ENCODE measurements at places on chromosomes 7 and 10.

- DNase-seq, result peak; percentile 18
Measured at GRCh38 chr10:62818426-62819011, 2.4 kb upstream of the EGR2 start.

- DNase-seq, result no peak
Measured at GRCh38 chr10:326350-326749, 191.1 kb downstream of the ZMYND11 start.

DNA sequence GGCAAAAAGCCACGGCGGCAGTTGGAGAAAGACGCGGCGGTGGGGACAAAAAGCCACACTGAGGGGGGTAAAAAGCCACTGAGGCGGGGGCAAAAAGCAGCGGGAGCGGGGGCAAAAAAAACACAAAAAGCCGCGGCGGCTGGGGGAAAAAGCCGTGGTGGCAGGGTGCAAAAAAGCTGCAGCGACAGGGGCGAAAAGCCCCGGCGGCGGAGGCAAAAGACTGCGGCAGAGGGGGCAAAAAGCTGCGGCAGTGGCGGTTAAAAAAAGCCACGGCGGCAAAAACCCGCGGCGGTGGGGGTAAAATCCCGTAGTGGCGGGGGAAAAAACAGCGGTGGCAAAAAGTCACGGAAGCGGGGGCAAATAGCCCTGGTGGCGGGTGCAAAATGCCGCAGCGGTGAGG lies 527.3 kb downstream of the ZNF33B start:
- no peak for DNase-seq

DNA sequence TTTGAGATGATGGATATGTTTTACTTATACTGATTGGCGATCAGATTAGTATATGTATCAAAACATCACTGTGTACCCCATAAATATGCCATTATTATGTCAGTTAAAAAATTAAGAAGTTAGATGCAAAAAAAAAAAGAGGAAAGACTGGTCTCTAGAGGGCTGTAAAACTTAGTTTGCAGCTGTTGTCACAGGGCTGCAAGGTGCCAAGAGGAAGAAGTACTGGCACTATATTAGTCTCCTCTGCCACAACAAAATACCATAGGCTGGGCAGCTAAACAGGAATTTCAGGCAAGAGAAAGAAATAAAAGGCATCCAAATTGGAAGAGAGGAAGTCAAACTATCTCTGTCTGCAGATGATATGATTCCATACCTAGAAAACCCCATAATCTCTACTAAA lies 177.8 kb upstream of the PLPP4 start:
- DNase-seq, result no peak

GRCh38 chr7:107461938-107462533 lies 7.8 kb upstream of the GPR22 start:
- no peak for DNase-seq

DNA sequence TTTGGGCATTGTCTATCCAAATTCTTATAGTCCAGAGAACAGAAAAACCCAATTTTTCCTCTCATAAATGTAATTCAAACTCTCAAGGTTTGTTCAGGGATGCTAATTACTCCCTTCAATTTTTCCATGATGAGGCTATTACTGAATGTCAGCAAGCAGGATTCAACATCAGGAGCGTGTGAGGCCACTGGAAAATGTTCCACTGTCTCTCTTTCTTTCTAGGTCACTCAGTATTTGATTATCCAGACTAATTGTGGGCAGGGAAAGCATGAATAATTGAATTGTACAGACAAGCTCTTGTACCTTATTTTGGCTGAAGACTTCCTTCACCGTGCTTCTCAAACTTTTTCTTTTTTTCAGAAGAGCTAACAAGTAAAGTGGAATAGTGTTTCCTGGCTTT lies 30.7 kb downstream of the THNSL1 start:
- DNase-seq, result no peak

DNA sequence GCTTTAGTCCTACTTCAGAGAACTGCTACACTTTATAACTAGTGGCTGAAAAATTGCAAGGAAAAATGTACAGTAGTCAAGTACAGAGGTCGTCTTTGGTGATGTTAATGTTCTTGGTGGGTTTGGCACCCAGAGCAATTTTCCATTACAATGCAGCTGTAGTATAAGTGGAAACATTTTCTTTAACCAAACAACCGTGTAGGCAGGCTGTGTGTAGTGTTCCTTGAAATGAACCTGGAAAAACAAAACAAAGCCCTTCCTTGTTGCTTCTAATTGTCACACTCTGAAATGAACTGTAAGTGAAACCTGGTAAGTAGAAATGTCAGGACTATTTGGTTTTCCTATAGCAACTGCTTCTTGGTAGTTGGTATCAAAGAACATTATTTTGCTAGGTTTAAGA lies 256.9 kb downstream of the MDFIC start:
- DNase-seq, result no peak

DNA sequence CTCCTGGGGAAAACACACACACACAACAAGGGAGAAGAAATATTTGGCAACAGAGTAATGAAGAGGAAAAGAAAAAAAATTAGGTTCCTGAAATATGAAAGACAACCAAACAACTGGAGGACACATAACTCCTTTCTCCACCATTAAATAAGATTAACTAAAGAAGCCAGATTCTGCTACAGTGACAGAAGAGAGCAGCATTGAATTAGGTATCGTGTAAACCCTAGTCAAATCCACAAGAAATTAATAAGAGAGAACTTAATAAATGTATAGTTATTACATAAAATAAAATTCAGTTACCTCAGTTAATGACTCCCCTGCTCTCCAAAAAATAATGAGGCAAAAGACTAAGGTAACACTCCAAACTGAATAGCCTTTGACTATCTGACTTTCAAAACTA lies 306.7 kb downstream of the CRPPA start:
- DNase-seq, result no peak

- no peak for DNase-seq
Measured at GRCh38 chr7:144731661-144732351, 104.0 kb downstream of the TPK1 start.

GRCh38 chr7:132956556-132956955 lies 125.3 kb downstream of the CHCHD3 start:
- no peak for DNase-seq

DNA sequence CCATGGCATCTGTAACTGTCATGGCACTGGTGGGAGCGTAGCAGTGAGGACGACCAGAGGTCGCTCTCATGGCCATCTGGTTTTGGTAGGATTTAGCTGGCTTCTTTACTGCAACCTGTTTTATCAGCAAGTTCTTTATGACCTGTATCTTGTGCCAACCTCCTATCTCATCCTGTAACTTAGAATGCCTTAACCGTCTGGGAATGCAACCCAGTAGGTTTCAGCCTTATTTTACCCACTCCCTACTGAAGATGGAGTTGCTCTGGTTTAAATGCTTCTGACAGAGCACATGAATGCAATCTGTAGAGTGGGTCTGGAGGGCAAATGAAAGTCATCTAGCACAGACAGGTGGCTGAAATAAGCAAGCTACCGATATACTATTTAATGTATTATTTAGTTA lies 55.3 kb upstream of the OPN4 start:
- DNase-seq, result no peak

GRCh38 chr7:7424151-7424873 lies 111.4 kb downstream of the COL28A1 start:
- DNase-seq, result no peak

DNA sequence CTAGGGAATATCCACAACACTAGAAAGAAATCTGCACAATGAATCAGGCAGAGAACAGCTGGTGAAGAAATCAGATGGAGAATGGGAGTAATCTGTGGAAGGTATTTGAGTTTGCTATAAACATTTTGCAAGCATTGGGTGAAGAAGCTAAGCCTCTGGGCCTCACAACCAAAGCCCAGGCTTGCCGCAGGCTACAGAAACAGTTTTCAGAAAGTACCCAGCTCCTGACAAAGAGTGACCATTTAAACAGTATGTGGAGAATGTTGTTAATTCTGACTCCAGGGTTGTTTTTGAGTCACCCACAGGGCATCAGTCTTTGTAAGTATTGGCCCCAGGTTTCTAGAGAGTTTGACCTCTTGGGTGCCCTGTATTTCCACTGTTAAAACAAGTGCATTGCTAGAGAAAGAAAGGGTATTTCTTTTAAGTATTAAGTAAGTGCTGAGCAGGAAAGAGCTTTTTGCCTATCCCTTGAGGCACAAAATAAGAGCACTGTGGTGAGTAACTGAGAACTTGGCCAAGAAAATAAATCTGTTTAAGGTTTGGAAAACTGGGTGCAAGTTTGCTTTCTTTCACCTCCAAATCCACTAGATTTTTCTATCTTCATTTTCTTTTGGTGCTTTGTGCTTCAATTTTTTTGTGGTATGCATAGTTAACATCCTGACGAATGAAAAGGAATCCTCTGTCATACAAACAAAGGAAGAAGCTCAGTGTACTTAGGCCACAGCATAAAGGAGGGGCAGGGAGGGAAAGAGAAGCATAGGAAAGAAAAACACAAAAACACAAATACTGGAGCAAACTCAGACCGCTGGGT lies 691.8 kb downstream of the SUGCT start:
- DNase-seq, result no peak

- no peak for DNase-seq
Measured at GRCh38 chr10:10141782-10142382, 875.8 kb upstream of the CELF2 start.

- DNase-seq, result no peak
Measured at GRCh38 chr10:42969909-42970308, 107.0 kb upstream of the RET start.

GRCh38 chr10:44984671-44985101 lies 6.1 kb upstream of the DEPP1 start:
- DNase-seq, result no peak

DNA sequence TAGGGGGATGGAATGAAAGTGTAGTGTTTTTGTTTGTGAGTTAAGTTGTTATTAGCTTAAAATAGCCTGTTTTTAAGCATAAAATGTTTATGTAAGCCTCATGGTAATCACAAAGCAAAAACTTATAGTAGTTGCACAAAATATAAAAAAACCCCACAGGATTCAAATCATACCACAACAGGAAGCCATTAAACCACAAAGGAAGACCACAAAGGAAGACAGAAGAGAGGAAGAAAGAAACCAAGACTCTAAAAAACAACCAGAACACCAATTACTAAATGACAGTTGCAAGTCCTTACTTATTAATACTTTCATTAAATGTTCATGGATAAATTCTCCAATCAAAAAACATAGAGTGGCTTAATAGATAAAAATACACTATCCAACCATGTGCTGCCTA lies 63.6 kb downstream of the ANKRD7 start:
- DNase-seq, result no peak

GRCh38 chr7:139982927-139983920 lies 79.5 kb downstream of the PARP12 start:
- no peak for DNase-seq

- no peak for DNase-seq
Measured at GRCh38 chr7:141483044-141483443, 68.2 kb upstream of the AGK start.

DNA sequence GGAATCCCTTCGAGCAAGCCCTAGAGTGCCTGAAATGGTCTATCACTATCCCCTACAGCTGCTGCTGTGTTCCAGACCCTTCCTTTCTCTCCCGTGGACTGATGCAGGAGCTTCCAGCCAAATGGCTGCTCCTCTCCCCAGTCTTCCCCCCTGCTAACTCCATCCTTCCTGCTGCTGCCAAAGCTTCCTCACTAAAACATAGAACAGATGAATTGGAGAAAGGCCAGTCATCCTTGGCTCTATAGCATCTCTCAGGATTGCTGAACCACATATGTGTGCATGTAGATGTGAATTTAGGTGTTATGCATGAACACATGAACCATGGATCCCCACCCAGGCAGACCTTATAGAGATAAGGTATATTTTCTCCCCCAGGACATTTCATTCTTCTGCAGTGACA lies 60.7 kb downstream of the GPR26 start:
- no peak for DNase-seq

DNA sequence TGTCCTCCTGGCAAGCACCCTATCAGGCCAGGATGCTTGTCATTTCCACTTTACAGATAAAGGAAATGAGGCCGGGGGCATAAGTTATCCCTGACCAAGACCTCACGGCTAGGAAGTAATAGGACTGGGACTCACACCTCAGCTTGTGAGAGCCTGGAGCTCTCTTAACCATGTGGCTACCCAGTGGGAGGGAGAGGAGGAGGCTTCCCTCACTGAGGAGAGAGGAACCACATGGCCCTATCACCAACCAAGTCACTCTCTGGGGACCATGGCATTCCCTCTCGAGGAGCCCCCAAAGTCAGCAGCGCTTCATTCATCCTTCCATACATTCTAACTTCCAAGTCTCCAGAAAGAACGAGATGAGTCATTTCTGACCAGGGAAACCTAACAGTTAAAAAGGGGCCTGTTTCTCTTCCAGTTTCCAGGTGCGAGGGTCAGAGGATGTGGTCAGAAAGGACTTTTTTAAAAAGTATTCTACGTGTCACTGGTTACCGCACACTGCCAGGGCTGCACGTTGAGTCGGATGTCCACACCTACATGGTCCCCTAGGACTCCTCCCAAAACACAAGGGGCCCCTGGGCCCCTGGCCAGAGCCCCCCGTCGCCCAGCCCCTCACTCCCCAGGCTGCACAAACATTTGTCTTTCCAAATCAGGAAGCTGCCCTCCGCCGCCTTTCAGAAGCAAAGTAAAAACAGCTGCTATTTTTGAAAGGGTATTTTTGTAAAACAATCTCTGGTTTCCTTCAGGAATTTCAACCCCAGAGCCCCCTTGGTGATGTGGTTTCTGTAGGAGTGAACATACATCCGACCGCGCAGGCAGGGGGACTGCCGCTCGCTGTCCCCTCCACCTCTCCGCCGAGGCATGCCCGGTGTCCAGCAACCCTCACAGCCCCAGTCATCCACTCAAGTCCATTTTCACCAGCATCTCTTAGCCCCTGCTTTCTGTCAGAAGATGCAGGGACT lies 128.2 kb upstream of the CHST15 start:
- DNase-seq, result no peak

GRCh38 chr10:52573347-52573746 lies 199.2 kb downstream of the MBL2 start:
- DNase-seq, result no peak

Data from stimulated activated CD4-positive, alpha-beta T cell treated with anti-CD3 and anti-CD28 coated beads, Interleukin-15, amount 100 ng/mL, for 1 hour (primary cell).